Stimulated activated naive CD4-positive, alpha-beta T cell treated with Interleukin-2 at 50 U/mL for 16 hours (primary cell): ENCODE measurements at places on chromosomes 4 and X.
A peak's percentile ranks its signal among the peaks of the same experiment; 100 is the strongest.

- DNase-seq = no peak
Measured at GRCh38 chr4:1246901-1247863, 1.7 kb downstream of the CTBP1 start.

- no peak for DNase-seq
Measured at GRCh38 chr4:124768596-124769365, 56.2 kb upstream of the ANKRD50 start.

DNA sequence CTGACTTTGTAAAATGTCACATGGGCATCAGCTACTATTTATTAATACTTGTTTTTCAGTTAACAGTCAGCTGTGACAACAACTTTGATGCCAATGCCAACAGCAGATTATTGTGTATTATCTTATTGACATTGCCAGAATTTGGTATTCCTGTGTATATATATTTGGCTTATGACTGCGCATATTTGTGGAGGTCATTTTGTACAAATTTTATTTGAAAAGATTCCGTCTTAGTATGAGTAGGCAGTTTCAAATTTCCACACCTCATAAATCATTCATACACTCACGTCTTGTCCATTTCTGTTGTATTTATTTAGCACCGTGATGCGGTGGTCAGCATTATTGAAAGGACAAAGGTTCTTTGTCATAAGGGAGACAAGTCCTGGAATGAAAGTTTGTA is 558.2 kb upstream of the NDST4 start:
- DNase-seq = no peak

DNA sequence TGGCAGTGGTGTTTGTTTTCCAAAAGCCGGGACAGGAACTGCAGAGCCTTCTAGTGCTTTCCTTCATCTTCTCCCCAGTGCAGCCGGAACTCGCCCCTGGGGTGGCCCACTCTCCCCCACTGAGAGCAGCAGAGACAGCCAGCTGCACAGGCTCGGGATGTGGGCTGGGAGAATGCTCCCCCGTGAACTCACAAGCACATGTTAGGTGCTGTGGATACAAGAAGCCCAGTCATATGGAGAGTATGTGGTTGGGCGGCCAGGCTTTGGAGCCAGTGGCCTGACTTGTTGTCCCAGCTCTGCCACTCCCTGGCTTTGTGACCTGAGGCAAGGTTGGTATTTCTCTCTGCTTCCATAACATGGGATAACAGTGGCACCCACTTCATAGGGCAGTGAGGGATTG is 9.4 kb upstream of the KIAA0232 start:
- no peak for DNase-seq

- DNase-seq = no peak
Measured at GRCh38 chrX:70128071-70128470, 5.2 kb upstream of the IGBP1 start.

DNA sequence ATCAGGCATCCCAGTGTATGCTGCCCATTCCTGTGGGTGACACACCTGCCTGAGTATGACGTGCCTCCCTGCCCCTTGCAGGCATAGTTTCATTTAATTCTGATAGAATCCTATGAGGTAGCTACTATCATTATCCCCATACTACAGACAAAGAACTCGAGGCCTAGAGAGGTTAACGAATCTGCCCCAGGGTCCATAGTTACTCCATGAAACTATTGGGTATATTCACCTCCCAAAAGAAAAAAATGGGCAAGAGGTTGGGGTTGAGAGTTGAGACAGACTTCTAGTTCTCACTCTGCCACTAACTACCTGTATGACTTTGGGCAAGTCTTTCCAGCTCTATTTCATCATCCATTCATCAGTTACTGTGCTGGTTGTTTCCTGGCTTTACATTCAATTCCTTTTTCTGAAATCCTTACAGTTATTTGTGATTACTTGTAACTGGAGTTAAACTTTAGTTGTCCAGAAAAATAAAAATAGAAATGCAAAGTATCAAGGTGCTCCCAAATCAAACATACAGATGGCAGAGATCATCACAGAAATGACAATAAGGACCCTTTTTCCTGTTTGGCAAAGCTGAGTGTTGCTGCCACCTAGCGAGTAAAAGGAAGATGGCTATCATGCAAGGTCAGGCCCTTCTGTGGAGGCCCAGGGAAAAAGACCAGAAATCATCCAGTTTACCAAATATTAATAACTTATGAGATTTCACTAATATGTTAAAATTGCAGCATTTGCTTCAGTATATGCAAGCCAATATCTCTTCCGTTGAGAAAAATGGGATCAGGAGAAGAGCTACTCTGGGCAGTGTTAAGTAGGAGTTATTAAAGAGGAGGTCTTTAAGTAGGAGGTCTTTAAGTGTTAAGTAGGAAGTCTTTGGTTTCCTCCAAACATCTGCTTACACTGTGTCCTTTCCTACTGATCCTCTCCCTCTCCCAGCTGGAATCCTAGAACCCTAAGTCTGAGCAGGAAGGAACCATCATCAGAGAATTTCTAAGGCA is 17.1 kb upstream of the MAP7D3 start:
- peak; percentile 4 for DNase-seq

DNA sequence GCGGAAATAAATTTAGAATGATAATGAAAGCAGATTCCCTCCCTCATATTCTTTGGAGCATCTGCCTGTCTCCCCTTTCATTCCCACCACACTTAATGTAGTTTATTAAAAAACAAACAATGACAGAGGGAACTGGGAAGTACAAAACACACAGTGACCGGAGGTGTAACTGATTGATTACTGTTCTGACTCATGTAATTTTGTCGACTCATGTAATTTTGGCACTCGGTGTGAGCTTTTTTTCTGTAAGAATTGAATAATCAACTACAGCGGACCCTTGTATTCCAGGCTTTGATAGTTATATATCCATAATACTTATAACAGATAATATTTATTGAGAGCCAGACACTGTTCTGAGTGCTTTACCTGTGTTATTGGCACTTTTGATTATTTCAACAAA is 110.4 kb downstream of the PALLD start:
- DNase-seq = no peak

DNA sequence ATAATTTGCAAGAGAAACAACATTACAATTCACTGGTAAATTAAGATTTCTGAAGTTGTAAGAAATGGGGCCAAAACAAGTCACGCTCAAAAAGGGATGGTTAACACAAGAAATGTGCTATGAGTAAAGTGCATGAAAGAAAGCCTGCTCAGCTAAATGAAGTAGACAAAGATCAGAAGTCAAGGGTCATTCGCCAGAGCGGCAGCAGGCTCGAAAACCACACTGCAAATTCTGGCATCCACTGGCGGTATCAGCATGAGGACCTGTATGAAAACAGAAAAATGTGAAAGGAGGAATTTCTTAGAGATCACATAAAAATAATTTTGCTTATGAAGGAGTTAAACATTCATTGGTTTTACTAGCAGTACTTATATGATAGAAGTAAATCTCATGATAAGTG is 49.6 kb downstream of the FBXL5 start:
- DNase-seq = no peak

DNA sequence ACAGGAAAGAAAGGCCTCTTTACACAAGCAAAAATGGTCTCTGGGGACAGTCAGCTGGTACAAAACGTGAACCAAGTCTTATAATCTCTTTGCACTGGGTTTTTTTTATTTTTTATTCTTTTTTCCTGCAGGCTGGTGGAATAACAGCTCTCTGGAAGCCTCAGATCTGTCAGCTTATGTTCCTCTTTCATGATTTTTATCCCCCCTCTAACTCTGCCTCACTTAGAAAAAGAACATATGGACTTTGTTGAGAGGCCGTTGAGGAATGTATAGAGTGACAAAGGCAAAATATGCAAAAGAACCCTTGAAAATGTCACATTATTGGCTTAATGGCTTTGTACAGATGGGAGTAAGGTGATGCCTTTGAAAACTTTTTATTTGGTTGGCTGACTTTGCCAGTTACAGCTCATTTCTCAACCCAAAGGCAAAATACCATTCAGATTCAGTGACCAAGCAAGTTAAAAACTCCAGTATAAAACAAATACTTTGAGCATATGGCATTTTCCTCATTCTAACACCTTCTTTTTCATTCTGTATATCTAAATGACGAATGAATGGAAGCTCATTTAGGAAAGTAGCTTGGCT is 111.1 kb downstream of the RNF150 start:
- no peak for DNase-seq

DNA sequence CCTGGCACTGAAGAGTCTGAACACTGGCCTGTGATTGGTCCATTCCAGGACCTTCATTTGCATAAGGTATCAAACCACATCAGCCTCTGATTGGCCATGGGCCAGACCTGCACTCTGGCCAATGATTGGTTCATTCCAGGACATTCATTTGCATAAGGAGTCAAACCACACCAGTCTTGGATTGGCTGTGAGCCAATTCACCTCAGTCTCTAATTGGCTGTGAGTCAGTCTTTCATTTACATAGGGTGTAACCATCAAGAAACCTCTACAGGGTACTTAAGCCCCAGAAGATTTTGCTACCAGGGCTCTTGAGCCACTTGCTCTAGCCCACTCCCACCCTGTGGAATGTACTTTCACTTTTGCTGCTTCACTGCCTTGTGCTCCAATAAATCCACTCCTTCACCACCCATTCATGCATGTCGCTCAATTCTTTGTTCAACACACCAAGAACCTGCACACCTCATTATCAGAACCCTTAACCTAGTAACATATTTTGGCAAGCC is 14.2 kb upstream of the HERC5 start:
- DNase-seq = no peak

GRCh38 chr4:176320340-176320975 is 692 bp downstream of the SPCS3 start:
- DNase-seq = peak; percentile 90
